ENCODE measurements at places on chromosomes 11 and 22.

- no peak for DNase-seq
Measured at GRCh38 chr11:79199729-79200354, 241.0 kb downstream of the TENM4 start.

DNA sequence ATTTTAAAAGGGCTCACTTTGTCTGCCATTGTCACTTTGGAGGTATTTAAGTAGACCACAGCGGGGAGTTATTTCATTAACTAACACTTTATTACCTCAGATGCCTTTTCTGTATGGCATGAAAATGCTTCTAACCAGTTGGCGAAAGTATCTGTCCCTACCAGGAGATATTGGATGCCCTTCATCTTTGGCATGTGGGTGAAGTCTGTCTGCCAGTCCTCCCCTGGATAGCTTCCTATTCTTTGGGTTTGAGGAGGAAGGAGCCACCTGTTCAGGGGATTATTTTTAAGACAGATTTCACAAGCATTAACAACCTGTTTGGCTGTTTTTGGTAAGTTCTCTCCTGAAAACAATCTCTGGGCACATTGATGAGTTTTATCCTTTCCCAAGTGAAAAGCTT is 17.1 kb downstream of the MS4A6E start:
- DNase-seq, result no peak

GRCh38 chr22:50035976-50036724 is 21.9 kb downstream of the TTLL8 start:
- no peak for DNase-seq

GRCh38 chr22:42716649-42717127 is 4.0 kb downstream of the A4GALT start:
- DNase-seq, result no peak

- DNase-seq, result no peak
Measured at GRCh38 chr22:49979587-49980264, 19.2 kb downstream of the PIM3 start.

GRCh38 chr11:105297463-105297862 is 157.9 kb upstream of the CARD18 start:
- no peak for DNase-seq

- no peak for DNase-seq
Measured at GRCh38 chr22:23230348-23231068, 50.2 kb downstream of the BCR start.
